ENCODE measurements at places on chromosomes 6 and 20.

DNA sequence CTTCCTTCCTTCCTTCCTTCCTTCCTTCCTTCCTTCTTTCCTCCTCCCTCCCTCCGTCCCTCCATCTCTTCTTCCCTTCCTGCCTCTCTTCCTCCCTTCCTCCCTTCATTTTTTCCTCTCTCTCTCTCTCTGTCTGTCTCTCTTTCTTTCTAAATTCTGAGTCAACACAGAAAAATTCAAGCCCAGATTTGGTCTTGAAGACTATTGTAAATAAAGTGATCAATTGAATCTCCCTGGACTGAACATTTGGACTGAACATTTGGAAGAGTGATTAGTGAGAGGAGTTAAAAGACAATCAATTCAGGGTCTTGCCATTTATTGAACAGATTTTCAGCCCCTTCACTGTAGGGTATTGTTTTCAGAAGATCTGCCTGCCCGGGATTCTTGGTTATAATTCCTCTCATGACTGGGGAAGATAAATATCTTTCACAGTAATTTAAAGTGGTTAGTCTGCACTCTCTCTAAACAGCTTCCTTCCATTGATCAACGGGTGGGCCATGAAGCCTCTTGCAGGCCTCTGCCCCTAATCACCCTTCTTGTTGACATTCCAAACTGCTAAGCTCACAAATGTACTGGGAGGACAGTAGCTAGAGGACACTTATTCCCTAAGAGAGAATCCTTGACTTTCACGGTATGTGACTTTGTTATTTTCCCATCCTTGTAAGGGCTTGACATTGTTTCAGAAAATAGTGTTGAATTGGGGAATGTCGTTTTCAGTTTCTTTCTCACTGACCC, 101.7 kb upstream of the BMP2 start:
- no peak for DNase-seq

GRCh38 chr6:79687759-79688158, 56.6 kb downstream of the SH3BGRL2 start:
- DNase-seq: peak; percentile 58

DNA sequence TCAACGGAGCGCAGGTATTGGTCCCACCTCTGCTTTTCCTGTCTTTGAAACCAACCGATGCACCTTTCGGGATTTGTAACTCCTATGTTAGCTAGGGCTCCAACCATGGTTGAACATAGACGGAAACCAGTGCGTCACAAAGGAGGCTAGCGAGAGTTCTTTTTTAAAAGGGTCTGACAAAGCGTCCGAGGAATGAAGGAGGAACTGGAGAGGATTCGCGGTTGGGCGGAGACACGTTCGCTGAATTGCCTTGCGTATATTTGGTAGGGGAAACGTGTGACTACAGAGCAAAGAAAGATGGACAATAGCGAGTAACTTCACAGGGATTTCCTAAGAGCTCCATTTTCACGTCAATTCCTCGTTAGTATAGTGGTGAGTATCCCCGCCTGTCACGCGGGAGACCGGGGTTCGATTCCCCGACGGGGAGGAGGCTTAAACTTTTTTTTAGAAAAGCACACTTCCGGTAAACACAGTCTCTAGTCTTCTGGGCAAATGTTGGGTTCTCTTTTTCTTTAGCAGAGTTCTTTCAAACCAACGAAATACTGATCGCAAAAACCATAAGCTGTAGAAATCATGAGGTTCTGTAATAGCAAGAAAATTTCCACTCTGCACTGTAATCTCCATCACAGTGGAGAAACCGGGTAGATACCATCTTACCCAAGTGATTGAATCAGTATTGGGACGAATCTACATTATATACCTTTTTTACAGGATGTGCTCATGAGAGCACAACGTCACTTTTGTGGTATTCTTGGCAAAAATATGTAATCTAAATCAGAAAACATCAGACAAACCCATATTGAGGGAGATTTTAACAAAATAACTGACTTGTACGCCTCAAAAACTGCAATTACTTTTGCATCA, 6.6 kb upstream of the ZNF184 start:
- DNase-seq: no peak

DNA sequence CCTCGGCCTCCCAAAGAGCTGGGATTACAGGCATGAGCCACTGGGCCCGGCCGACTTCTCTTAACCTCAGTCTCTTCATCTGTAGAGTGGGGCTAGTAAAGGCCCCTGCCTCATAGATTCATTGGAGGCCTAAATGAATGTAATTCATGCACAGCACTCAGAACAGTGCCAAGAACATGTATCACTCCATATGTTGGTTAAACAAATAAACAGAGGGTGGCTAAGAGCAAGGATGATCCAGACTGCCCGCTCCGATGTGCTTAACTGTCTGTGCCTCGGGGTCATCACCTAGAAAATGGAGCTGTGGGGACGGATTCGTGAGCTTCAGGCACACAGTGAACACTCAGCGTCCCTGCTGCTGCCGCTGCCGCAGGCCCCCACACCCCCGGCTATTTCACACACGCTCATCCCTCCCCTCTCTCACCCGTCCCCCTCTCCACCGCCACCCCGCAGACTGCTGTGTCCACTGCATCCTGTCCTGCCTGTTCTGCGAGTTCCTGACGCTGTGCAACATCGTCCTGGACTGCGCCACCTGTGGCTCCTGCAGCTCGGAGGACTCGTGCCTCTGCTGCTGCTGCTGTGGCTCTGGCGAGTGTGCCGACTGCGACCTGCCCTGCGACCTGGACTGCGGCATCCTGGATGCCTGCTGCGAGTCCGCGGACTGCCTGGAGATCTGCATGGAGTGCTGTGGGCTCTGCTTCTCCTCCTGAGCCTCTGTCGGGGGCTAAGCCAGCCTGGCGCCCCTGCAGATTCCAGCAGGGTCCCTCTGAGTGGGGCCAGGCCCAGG, 14.8 kb downstream of the MDFI start:
- no peak for DNase-seq
